ENCODE measurements at places on chromosomes 2 and 18.

DNA sequence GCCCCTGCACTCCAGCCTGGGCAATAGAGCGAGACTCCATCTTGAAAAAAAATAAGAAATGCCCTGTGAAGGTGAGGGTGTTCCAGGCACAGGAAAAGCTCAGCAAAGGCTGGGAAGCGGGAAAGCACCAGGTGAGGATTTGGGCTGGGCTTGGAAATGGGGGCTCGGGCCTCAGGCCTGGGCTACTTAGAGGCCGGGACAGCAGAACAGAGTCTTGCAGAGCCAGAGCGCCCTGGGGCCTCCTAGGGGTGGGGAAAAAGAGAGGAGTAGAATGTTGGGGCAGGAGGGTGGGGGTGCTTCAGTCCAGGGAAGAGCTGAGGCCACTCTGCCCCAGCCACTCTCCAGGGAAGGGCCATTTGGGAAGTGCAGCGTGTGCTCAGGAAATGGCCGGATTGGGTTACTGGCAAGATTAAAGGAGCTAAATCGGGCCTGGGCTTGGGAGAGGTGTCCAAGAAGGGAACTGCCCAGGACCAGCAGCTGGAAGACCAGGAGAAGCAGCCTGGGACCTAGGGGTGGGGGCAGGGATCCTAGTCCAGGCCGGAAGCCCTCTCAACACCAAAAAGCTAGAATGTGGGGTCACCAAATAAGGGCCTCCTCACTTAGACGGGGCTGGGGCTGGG is 13.8 kb upstream of the DES start:
- no peak for DNase-seq

- no peak for DNase-seq
Measured at GRCh38 chr2:227124811-227125210, 39.2 kb downstream of the COL4A4 start.

GRCh38 chr18:36408606-36409005 is 111.1 kb downstream of the FHOD3 start:
- no peak for DNase-seq

DNA sequence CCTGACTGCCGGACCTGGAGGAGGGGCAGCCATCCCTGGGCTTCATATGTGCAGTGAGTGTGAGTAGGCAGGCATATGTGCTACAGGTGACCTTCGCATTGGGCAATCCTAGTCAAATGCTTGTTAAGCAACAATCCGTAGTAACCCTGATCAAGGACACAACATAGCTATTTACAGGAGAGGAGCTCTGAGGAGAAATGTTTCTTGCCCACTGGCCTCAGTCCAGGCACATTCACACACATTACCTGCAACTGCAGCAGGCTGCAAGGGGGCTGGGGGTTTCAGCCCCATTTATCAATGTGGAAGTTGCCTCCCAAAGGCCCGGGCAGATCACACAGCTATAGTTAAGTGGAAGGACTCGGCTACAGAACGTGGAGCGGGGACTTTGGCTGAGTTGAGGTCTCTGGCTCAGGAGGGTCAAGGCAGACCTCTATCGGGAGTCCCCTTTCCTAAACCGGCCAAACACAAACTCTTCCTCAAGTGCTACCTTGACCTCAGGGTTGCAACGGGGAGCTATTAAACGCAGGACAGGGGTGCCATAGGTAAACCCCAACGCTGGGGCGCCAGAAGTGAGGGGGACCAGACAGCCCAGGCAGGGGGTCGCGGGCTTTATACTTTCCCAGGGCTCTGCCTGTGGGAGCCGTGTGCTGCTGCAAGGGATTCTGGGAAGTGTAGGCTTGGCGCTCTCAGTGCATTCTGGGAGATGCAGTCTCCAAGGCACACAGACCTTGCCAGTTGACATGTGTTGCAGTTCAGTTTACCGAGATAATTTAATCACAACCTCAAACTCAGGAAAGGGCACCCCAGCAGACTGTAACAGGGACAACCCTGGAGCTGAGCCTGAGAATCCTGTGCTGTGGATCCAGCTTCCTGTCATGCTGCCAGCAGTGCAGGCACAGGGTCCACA is 9.4 kb downstream of the KHK start:
- DNase-seq = no peak

DNA sequence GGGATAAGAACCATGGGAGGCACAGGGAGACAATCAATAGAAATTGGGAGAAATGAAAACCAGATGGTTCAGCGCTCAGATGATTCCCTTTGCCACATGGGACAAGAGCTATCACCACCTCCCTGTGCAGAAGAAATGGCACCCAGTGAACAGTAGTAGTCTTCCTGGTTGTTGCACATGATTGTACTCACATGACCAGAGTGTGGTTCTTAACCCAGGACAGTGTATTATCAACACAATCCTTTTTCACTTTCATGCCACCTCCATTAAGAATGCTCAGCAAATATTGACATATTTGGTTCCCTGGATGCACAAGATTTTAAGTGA is 149.0 kb upstream of the SH3BP4 start:
- DNase-seq = no peak

- no peak for DNase-seq
Measured at GRCh38 chr2:176518823-176519222, 249.6 kb downstream of the MTX2 start.

GRCh38 chr2:71789556-71790204 is 336.3 kb downstream of the DYSF start:
- DNase-seq = no peak

- no peak for DNase-seq
Measured at GRCh38 chr2:9693196-9693491, 62.3 kb upstream of the YWHAQ start.

Measured in activated CD8-positive, alpha-beta memory T cell treated with anti-CD3 and anti-CD28 coated beads for 4 hours (primary cell).